ENCODE measurements at places on chromosomes 12 and 14.

DNA sequence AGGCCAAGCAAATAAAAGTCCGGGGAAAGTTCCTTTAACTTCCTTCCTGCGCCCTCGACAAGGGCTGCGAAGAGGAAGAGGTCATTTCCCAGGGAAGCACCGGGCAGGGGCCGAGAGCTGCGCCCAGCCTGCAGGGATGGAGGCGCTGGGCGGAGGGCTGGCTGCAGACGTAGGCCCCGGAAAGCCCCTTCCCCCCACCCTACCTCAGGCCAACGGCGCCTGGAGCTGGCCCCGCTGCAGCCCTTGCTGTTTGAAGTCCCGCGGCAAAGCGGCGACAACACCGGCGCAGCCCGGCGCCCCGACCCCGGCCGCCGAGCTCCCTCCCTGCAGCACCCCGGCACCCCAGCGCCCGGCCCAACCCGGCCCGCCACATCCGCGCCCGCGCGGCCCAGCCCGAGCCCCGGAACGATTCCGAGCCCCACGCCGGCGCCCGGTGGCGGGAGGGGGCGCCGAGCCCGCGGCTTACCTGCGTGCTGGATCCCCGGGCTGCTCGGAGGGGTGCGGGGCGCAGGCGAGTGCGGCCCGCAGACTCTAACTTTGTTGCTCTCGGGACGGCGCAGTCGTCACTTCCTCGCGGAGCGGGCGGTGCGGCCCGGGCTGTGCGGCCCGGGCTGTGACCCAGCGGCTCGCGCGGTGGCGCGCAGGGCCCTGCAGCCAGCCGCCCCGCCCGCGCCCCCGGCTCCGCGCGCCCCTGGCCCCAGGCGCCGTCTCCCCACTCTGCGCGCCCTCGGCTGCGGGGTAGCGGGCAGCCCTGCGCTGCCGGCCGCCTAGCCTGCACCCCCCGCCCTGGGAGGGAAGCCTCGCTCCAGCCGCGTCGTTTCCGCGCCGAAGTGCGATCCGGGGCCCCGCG is 64.8 kb upstream of the PTGR2 start:
- DNase-seq: no peak

- DNase-seq: no peak
These were observed 331.9 kb downstream of the BTG1 start for GRCh38 chr12:91813701-91814100.

DNA sequence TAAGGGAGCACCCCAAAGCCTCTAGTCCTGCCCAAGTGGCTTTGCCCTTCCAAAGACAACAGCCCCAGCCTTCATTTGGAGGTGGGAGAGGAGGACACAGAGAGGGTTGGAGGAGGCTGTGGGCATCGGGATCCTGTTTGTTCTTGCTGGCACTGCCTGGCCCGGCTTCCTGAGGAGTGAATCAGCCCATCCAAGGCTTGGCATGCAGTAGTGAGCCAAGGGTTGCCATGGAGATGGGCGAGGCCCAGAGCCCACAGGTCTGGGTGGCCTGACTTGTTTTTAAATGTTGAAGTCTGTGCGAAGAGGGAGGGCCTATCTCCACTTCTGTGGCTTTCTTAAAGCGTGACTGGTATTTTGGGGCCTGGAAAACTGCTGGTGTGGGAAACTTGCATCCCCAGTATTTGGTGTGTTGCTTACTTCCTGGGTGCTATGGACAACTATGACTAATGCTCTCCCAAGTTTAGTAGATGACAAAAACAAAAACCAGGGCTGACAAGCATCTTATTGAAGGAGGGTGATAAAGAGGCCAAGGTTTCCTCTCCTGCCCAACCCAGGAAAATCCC is 15.8 kb downstream of the CD9 start:
- no peak for DNase-seq

- DNase-seq: no peak
These were observed 103.5 kb upstream of the FRMD6 start for GRCh38 chr14:51548187-51548586.

- DNase-seq: no peak
These were observed 398.2 kb upstream of the PDE3A start for GRCh38 chr12:19970116-19970515.

DNA sequence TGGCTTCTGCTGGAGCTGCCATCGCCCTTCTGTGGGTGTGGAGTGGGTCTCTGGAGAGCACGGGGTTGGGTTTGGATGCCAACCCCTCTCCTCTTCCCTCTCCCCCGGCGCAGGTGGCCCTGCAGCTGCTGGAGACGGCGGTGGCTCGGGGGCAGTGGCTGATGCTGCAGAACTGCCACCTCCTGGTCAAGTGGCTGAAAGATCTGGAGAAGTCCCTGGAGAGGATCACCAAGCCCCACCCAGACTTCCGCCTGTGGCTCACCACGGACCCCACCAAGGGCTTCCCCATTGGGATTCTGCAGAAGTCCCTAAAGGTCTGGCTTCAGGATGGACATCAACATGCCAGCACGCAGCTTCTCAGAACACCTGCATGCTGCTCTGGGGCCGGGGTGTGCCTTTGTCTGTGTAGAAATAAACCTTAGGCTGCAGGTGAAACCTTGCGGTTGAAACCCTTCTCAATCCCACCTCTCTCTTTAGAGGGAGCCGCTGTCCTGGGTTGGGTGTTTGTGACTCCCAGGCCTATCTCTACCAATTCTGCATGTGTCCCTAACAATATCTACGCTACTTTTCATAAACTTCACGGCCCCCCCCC is 44.3 kb downstream of the CCDC92 start:
- no peak for DNase-seq

DNA sequence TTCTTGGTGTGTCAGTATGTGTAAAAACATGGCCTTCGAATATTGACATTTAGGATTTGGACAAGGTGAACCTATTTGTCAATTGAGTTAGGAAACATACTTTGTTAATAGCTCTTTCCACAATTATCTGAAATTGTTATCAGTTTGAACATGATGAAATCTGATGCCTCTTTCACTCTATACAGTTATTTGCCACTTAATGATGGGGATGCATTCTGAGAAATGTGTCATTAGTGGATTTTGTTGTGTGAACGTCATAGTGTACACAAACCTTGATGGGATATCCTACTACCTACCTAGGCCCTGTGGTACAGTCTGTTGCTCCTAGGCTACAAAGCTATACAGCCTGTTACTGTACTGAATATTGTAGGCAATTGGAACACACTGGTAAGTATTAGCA is 4.8 kb downstream of the TULP3 start:
- no peak for DNase-seq

DNA sequence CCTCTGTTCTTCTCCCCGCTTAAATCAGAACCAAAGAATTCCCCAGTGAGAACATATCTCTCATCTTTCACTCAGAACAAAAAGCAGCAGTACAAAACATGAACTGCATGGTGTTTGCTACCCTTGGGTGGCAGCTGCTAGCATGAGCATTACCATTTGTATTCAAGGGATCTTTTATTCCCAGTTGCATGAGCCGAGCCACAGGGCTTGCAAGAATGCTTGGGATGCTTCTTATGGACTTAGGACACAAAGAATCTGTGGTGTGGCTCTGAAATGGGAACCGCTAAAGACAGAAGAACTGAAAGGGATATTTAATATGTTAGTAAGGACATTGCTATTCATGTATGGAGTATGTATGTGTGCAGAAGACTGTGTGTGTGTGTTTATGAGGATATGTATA is 190.6 kb downstream of the TMX1 start:
- DNase-seq: no peak

DNA sequence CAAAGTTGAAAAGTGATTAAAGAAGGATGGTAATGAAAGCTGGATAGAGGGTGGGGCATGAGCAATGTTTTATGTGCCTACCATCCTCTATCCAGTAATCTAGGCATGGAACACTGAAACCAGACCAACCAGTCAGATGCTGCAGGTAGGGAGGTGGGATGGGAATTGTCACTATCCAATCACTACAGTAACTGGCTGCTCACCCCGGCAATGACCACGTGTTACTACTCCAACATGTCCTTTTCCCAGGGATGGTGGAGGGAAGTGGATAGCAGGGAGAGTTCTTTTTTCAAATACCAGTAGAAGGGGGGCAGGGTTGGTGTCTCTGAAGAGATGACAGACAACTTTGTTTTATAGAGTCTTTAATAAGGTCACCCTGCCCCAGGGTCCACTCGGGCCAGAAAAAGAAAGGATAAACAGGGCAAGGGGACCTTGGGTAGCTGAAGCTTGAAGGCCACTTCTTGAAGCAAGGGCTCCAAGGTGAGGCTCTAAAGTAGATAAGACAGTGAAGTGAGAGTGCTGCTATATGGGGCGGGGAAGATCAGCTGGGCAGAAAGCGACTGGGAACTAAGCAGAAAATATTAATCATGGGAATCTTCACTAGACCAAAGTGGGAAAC is 14.7 kb upstream of the CDH24 start:
- no peak for DNase-seq

- no peak for DNase-seq
These were observed 1.8 kb upstream of the ZBTB39 start for GRCh38 chr12:57008178-57008577.

DNA sequence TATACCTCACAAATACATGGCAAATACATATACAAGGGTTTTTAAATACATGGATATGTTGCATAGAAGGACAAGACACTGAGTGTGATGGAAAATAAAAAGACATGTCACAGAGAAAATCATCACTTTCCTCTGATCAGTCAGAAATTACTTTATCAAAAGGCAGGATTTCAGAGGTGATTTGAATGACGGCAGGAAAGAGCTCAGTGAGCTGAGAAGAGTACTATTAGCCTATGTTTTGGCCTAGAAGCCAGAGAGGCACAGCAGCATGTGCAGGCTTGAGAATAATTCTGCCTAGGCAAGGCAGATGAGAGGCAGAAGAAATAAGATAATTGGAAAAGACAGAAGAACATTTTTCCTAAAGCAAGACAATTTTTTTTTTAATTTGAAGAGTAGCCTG is 94.9 kb downstream of the BCAT1 start:
- DNase-seq: no peak

GRCh38 chr12:11657511-11657910 is 8.0 kb downstream of the ETV6 start:
- DNase-seq: no peak

- DNase-seq: no peak
These were observed 89.5 kb upstream of the CCDC91 start for GRCh38 chr12:28100717-28101116.

DNA sequence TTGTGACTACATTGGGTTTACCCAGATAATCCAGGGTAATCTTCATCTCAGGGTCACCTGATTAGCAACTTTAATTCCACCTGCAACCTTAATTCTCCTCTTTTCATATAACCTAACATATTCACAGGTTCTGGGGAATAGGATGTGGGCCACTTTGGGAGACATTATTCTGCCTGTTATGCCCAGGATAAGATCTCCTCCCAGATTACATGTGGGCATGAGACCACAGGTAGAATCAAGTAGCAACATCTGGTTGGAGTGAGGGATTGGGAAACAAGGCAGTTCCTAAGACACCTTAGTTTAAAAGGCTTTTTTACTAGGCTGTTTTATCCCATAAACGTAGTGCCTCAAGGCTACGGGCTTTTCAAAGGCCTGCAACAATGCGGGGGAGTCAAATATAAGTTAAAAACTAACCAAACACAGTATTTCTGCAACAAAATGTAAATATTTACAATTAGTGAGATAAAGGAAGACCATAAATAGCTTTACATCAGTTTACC is 181.5 kb downstream of the FOXA1 start:
- DNase-seq: no peak

DNA sequence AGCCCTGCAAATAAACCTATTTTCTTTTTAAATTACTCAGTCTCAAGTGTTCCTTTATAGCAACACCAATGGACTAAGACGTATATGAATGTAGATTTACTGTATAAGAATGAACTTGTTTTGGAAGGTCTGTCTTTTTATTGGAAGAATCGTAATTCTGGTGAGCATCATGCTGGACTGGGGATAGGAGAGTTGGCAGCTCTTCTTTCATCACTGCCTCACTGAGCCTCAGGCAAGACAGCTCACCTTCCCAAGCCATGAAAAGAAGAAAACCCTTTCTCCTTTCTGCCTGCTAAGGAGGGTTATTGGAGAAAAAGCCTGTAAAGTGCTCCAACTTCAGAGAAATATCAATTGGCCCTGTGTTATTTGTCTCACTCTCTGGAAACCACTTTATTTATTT is 9.1 kb upstream of the RNF34 start:
- no peak for DNase-seq

DNA sequence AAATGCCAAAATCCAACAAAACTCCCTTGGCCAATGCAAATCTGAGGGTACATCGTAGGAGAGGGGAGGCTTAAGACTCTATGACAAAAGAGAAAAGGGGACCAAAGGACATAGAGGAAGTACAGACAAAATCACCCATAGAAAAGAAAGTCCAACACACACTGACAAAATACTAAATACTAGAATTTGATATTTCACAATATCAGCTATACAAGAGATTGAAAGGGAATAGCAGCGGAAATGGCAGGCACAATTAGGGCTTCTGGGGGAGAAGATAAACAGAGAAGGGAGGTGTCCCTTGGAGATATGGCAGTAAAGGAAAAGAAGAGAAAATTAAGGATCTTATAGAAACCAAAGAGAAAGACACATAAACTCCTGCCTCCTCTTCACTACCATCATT is 29.0 kb downstream of the ATP2B1 start:
- DNase-seq: no peak

DNA sequence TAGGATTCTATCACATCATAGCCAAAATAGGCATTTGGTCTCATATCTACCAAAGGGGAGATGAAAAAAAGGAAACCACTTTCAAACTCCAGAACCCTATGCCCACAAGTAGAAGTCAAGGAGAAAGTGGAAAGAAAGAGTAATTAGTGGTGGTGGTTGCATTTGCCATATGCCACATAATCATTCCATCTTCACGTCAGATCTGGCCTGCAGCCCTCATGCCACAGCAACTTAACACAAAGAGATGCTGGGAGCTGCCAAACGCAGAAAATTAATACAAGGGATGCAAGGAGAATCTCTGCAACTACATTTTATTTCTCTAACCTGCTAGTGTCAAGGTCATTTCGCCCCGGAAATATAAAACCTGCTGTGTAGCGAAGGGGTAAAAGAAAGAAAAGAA is 148.6 kb upstream of the FOXN3 start:
- DNase-seq: no peak

DNA sequence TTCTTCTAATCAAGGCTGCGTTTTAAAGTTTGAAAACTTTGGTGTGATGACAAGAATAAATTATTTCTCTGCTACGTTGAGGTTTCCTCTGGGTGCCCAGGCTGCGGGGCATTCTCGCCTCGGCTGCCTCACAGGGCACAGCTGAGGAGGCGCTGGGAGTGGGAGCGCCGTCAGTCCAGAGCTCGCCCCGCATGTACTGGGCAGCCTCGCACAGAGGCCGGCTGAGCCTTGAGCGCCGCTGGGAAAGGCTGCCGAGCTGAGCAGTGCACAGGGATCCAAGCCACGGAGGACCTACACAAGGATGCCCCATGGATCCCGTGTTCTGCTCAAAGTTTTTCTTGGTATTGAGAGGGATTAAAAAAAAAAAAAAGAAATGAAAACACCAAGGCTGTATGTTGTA is 11.6 kb downstream of the RFX4 start:
- no peak for DNase-seq

DNA sequence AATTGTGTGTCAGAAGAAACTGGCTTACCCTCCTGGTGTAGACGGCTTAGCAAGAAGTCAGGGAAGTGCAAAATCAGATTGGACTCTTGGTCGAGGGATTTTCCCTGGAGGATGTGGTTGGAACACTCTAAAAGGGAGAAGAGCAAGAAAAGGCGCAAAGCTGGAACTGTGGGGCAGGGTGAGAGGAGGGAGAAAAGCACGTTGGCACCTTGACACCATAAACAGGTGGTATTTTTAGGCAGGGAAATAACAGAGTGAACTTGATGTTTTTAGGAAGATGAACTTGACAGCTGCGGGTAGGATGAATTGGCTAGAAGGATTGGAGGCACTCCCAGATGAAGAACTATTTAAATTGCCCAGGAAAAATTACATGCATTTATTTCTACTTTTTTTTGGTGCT is 67.7 kb downstream of the HCAR2 start:
- DNase-seq: no peak
